ENCODE measurements at places on chromosomes 6 and 20.
A peak's percentile ranks its signal among the peaks of the same experiment; 100 is the strongest.

DNA sequence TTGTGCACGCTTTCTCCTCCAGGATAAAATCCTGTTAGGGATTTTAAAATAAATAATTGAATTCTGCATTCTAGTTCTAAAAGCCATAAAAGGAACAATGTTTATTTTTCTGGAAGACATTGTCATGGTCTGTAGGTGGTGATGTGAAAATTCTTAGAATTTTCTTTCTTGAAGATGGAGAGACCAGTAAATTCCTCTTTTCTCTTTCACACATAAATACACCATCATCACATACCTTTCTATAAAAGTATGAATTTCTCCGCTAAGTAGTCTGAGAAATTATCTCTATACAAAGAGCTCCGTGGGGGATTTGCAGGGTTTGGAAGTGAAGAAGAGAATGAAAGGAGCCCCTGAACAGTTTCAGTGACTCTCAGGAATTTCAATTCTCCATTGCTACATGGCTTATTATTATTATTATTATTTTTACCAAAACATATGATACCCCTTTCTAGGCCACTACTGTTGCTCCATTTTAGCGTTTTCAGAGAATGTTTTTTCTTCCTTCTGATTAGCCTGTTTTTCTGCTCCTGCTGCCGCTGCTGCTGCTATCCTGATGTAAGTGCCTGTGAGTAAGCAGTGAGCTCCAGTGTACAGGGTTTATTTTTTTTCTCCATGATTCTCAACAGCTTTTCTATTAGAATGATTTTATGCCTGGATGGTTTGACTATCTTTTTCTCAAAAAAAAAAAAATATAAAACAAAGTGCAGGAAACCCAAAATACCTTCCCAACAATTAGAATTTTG lies 145.8 kb downstream of the SAMD5 start:
- no peak for DNase-seq

GRCh38 chr6:145891565-145891964 lies 72.6 kb downstream of the SHPRH start:
- DNase-seq = no peak

GRCh38 chr6:105987516-105987915 lies 98.6 kb upstream of the PRDM1 start:
- DNase-seq = no peak

DNA sequence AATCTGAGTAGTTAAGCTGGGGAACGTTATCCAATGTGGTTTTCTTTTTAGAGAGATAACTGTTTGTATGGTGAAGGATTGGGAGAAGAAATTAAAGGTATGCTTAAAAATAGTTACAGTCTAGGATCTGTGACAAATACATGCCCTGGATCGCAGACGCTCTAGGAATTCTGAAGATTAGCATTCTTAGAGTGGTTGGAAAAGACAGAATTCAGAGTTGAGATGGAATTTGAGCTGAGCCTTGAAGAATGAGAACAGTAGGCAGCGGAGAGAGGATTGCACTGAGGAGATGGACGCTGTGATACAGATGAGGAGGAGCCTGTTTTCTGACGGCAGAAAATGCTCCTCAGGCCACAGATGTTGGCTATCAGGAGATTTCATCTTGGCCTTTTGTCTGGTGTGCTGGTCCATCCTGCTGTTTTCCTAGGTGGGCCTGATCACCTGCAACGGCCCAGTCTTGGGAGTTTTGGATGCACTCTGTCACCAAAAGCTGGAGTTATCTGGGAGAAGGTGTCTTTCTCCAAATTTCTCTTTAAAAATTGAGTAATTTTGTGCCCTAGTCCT lies 48.3 kb upstream of the KIF25 start:
- DNase-seq = no peak

GRCh38 chr6:166582258-166582657 lies 4.2 kb downstream of the RAMACL start:
- no peak for DNase-seq

DNA sequence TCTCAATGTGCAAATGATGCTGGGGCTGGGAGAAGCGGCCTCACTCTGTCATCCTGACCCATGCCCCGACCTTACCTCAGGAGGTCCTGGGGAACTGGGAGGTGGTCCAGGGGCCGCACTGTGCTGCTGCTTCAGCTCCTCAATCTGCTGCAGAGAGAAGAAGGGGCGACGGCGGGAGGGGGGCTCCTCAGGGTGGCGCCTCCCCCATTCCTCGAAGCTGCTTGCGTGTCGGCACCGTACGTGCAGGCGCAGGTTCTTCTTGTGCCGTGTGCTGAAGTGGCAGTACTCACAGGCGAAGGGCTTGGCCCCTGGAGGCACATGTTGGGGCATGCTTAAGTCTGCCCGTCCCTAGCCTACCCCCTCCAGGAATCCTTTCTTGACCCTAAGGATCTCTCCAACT lies 12.9 kb downstream of the ZNF335 start:
- DNase-seq = no peak

DNA sequence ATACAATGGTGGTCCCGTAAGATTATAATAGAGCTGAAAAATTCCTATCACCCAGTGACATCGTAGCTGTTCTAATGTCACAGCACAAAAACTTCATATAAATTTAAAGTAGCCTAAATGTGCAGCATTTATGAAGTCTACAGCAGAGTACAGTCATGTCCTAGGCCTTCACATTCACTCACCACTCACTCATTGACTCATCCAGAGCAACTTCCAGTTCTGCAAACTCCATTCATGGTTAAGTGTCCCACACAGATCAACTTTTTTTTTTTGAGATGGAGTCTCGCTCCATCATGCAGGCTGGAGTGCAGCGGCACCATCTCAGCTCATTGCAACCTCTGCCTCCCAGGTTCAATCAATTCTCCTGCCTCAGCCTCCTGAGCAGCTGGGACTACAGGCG lies 20.9 kb upstream of the KCNG1 start:
- no peak for DNase-seq

GRCh38 chr6:31394381-31394780 lies 9.0 kb upstream of the MICA start:
- no peak for DNase-seq

DNA sequence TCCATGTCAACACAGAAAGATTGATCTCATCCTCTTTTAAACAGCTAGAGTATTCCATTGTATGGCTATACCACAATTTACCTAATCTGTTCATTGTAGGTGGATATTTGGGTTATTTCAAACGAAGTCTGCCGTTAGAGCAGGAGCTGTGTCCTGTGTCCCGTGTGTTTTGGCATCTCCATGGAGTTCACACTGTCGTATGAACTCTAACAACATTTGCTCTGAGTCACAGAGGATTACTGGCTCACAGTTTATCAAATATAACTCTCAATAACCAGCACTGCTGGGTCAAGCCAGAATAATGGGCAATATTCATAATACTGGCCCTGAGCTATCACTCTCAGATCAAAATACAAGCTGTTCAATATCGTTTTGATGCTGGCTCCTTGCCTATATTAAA lies 16.4 kb downstream of the TRAM2 start:
- DNase-seq = no peak

DNA sequence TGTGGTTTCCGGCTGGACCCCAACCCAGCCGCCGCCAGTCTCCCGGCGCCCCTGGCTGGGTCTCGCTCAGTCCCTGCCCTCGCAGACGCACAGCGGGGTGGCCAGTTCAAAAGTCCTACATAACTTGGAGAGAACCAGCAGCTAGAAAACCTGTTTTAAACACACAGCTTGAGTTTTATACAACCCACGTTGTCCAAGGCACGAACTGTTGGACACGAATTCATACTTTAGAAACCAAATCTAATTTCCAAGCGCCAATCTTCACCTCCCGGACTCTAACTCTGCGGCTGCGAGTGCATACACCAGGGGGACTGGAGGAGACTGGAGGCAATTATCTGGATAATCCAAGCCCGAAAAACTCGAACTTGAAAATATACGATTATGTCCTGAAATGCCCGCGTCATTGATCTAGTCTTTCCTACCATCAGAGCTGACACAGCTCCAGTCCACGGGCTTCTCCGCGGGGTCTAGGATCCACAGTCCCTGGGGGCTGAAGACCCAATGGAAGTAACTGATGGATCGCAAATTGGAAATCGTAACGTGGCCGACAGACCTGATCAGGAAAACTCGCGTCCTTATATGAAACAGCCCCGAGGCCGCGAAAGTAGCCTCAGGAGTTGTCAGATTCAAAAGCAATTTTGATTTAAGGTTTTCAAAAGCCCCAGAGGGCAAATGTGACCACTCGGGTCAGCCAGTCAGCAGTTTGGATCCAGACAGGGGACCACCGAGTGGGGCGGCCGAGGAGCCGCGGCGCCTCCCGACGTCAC lies 843 bp upstream of the HEY2 start:
- peak; percentile 43 for DNase-seq

DNA sequence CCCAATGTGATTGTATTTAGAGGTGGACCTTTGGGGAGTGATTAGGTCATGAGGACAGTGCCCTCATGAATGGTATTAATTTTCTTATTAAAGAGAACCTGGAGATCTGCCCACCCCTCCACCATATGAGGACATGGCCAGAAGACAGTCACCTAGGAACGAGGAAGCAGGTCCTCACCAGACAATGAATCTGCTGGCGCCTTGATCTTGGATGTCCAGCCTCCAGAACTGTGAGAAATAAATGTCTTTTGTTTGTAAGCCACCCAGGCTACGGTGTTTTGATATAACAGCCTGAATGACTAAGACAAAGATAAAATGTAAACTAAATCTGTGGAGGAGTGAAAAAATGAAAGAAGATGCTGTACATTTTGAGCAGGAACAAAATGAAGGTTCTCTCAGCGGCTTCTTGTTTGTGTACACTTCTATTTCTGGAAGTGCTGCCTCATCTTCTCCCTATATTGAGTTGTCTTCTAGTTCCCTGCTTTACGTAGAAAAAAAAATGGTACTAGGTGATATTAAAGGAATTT lies 1.5 kb upstream of the IPCEF1 start:
- no peak for DNase-seq

GRCh38 chr6:24480705-24481104 lies 8.7 kb downstream of the GPLD1 start:
- no peak for DNase-seq

- DNase-seq = no peak
Observed at GRCh38 chr6:137821491-137821890, 45.6 kb upstream of the TNFAIP3 start.

GRCh38 chr20:1993986-1994385 lies at the start of gene PDYN:
Gene PDYN, minus strand, starts transcription at chr20:1994058. Its CDS starts 10,974 bp downstream, at chr20:1983084.
- DNase-seq = peak; percentile 21

DNA sequence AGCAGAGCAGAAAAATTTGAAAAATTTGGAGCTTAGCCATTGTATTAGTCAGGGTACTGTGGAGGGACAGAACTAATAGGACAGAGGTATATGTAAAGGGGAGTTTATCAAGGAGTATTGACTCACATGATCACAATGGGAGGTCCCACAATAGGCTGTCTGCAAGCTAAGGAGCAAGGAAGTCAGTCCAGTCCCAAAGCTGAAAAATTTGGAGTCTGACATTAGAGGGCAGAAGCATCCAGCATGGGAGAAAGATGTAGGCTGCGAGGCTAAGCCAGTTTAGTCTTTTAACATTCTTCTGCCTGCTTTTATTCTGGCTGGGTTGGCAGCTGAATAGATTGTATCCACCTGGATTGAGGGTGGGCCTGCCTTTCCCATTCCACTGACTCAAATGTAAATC lies 82.0 kb downstream of the SMPDL3A start:
- DNase-seq = no peak

DNA sequence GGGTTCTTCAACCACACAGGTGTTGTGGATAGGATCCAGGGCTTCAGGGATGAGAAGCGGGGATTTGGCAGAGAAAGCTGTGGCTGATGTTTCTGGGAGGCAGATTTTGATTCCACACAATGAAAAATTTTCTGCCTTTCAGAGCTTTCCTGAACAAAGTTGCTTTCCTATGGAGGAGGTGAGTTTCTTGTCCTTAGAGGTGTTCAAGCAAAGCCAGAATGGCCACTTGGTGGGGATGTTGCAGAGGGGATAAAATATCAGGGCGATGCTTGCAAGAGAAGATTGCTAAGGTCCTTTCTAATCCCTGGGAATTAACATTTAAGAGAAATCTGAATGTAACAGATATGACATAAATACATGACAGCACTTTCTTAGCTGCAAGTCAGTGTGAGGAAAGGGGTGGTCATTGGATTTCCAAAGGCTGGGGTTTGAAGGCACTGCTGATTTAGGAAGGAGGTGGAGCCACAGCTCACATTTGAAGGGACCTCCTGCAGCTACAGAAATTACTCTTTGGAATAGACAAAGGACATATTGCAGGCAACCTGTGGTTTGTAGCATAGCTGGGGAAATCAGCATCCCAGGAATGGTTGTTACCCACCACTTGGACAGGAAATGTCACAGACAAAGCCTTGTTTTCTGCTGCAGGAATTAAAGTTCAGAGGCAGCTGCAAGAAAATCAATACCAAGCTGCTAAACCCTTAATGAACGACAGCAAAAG lies 271.1 kb upstream of the CHD6 start:
- DNase-seq = peak; percentile 23

- no peak for DNase-seq
Observed at GRCh38 chr6:155378724-155379123, 64.4 kb upstream of the TFB1M start.

- DNase-seq = no peak
Observed at GRCh38 chr20:16518784-16519084, 54.5 kb downstream of the KIF16B start.

DNA sequence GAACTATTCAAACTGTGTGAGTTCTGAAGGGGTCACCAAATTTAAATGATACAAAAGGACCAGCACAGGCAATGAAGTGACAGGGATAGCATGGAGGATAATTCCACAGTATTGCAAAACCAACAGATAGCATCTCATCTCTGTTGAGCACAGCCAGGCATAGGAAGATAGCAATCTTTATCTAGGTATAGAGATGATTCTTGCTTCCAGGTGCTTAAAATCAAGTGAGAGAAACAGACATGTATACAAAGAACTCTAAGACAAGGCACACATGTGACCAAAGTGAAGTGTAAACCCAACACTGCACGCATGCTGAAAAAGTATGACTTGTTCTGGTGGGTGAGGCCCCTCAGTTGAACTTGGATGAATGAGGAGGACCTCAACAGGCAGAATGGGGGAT lies 48.4 kb upstream of the ARMC2 start:
- DNase-seq = no peak

DNA sequence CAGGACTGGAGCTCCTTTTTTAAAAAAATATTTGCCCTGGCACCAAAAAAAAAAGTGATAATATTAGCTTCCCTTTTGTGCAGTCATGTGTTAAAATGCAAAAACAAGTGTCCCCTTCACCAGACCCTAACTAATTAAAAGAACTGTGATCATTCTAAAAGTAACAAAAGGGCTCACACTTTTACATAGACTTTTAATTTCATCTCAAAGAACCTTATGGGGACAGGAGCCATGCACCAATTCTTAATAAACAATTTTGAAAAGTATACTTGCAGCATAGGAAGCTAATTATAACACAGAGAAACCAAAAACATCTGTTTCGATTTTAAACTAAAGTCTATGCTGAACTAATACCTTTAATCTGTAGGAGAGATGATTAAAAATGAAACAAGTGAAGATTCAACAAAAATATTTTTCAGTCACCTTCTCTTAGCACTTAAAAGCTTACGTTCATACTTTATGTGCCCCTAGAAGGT lies 17.3 kb downstream of the STX7 start:
- no peak for DNase-seq

- DNase-seq = no peak
Observed at GRCh38 chr6:36533321-36533720, 14.0 kb downstream of the STK38 start.

GRCh38 chr6:139131736-139132280 lies 3.1 kb upstream of the HECA start:
- DNase-seq = peak; percentile 32
